NCI-H460 (cell line): ENCODE measurements at places on chromosomes 7 and 10.

DNA sequence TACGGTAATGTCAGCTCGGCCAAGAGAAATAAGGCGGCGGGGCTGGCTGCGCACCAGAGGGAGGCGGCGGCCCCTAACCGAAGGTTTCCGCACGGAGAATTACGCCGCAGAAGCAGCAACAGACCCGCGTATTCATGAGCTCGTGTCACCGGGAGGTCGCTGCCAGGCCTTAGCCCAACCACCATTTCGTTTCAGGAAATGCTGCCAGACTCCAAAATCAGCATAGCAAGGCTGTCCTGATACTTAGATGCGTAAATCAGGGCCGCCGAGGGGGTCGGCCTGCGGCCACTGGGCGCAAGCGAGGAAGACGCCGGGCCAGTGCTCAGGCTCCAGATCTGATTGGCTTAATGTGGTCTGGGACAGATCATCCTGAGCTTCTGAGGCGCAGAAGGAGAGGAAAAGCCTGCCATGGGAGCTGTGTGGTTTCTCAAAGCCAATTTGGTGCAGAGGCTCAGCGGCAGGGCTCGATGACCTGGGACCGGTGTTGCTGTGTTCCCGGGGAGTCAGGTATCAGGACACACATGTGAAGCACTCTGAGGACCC is 247.9 kb downstream of the BAMBI start:
- DNase-seq, result no peak

- peak; percentile 59 for DNase-seq
These were observed 542.3 kb upstream of the MBL2 start for GRCh38 chr10:53314876-53315275.

- DNase-seq, result no peak
These were observed 206.1 kb downstream of the CHRM2 start for GRCh38 chr7:137074391-137075030.

GRCh38 chr7:70807650-70808049 is 324.3 kb upstream of the GALNT17 start:
- no peak for DNase-seq

DNA sequence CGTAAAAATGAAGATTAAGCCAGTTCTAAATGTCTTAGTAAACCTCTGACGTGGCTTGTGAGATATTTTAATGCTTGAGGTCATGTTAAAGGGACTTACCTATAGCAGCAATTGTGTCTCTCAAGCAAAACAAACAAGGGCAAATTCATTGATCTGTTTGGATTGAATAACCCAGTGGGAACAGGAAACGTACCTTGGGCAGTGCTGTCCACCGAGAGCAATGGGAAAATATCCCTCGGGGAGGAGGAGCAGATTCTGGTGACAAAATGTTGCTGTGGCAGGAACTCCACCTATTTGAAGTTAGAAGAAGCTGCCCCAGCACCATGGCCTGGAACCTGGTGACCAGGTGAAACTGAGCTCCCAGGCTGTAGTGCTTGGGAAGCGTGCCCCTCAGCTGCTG is 107.1 kb upstream of the FZD8 start:
- no peak for DNase-seq

- DNase-seq, result no peak
These were observed 416.6 kb downstream of the RPS24 start for GRCh38 chr10:78450239-78450638.

DNA sequence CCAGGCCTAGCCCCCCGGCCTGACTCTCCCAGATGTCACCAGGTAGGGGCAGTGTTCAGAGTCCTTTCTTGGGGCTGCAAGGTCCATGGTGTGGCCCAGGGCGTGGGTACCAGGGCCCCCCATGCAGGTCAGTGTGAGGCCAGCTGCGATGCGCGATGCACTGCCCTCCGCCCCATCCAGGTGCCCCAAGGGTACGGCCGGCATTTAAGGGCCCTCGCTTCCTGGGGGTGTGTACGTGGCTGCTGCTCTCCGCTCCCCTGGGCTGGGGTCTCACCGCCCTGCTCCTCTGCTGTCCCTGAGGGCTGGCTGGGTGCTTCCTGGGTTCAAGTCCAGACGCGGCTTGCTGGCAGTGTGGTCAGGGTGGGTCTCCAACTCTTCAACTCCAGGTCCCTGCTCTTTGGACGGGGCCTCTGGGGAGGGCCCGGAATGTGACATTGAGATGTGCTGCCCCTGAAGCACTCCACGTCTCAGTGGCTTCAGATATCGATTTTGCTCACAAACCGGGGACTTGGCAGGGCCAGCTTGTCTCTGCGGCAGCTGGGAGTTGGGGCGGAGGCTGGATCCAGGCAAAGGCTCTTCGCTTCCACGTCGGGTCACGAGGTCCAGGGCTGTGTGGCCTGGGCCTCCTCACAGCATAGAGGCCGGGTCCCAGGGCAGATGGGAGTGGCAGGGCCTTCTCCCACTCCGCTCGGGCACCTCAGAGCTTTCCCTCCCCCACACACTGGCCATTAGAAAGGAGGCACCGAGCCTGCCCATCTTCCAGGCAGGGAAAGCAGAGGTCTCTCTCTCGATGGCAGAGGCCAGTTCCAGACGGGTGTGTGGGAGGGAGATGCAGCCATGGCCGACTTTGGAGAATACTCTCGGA is 93.2 kb downstream of the UNCX start:
- no peak for DNase-seq

- DNase-seq, result no peak
These were observed 88.6 kb downstream of the XRCC2 start for GRCh38 chr7:152587366-152587765.

- peak; percentile 61 for DNase-seq
These were observed 842 bp upstream of the SKIDA1 start for GRCh38 chr10:21526188-21526859.

GRCh38 chr10:122141821-122142640 is 129.1 kb upstream of the BTBD16 start:
- DNase-seq, result no peak

DNA sequence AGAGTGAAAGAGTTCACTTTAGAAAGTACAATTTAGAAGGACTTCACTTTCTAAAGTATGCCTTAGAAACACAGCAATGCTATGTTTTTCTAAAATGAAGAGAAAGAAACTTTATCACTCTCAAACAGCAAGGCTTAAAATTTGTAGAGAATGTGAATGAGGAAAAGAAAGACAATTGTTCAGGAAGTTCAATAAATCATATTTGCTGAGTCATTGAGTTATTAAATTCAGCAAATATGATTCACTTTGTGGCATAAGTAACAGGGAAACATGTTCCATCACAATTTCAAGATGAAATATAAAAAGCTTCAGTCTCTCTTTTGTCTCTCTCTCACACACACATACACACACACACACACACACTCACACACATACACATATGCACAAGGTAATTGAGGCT is 187.9 kb downstream of the PCDH15 start:
- DNase-seq, result no peak

GRCh38 chr10:14456870-14457266 is 126.1 kb upstream of the FRMD4A start:
- DNase-seq, result no peak

GRCh38 chr10:77240041-77240652 is 397.5 kb downstream of the KCNMA1 start:
- no peak for DNase-seq

DNA sequence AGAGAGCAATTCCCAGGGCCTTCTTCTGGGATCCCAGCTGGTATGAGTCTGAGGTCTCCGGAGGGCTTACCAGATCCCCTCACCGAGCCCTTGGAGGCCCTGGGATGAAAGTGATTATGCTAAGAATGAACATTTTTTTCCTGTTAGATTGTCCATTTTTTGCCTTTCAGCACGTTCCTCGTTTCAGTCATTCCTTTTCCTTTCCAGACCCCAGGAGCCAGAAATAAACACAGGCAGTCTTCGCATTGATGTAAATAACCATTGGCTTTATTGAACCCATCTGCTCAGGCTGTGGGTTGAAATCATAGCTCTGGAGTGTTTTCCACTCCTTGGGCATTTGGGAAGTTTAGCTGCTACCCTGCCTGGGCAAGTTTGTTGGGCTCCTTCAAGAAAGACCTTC is 320.9 kb upstream of the AUTS2 start:
- no peak for DNase-seq

GRCh38 chr7:11469028-11469745 is 362.8 kb downstream of the THSD7A start:
- DNase-seq, result no peak

DNA sequence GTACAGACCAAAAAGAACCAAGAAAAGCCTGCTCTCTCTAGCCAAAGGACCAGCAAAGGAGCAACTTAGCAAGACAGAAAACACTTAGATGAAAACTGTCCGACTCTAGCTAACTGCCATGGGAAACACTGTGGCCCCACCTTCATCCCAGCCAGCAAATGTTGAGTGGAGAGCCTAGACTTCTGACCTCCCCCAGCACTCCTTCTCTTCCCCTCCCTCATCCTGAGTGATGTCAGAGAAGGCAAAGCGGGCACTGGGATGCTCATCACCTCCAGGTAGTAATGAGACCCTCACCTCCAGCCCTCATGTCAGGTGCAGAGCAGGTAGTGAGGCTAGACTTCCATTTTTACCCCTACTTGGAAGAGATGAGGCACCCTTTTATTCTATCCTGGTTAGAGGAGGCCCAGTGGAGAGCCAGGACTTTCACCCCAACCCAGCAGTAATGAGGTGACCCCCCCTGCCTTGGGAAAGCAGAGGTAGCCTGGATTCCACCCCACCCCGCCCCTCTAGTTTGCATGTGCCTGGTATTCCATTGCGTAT is 16.9 kb downstream of the CUZD1 start:
- no peak for DNase-seq

DNA sequence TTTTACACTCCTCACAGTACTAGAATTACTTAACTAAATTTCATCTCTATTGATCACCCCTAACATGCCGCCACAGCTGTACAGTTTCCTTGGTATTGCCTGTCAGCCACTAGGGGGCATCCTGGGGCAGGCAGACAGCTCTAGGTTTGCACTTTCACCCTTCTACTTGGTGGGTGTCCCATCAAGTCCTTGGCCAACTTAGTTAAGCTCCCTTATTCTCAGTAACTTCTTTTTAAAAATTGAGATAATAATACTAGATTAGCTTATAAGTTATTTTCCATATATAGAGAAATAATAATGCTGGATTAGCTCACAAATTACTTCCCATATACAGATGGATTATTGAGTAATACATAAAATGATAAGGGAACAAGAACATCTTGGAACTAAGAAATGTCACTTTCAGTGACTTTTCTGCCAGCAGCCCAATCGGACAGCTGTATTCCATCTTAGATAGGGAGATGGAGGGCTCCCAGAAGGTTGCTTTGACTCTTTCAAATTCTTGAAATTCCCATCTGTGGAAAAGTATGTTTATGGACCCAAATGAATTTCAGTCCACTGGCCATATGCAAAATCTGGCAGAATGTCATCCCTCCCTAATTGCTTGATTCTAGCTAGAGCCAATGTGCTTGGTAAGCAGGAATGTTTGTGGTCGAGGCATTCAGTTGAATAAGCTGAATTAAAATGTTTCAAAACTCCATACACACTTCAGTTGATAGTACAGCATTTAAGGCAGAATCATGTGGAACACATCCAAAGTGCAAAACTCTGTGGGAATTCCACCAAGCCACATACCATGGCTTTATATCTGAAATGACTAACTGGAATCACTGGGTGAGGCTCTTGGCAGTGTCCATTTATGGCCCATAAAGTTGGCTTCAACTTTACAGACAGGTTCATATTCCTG is 309.7 kb downstream of the CSTF2T start:
- peak; percentile 25 for DNase-seq
